CD4-positive, alpha-beta T cell treated with Interleukin-21 for 1 hour (primary cell): ENCODE measurements at places on chromosomes 11 and 22.

DNA sequence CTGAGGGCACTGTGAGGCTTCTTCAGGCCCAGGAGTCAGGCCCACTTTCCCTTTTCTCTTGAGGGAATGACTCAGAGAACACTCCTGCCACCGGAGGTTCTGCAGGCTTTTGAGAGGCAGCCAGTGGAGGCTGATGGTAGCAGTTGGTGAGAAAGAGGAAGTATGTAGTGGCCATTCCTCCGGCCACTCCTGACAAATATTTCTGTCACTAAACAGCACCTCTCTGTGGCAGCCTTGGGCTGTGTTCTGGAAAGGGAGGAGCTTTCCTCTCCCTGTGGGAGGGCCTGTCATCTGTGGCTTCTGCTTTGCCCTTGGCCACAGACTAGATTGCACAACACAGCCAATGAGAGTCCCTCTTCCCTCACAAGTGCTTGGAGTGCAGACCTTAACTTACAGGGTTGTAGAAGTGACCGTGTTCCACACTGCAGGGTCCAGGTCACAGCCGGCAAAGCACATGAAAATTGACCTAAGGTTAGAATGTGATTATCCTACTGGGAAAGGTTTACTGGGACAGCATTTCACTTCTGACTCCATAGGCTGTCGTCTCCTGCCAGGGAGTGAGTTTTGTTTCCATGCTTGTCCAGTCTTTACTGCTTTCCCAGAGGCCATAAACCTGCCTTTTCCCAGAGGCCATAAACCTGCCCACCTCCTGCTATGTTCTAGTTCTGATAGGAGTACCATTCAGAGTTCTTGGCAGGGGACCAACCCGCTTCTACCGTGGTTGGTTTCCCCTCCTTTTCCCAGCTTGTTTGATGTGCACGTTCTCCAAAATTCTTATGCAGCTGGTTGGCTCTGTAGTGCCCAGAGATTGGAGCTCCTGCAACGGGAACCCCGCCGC is 33.3 kb downstream of the MARK2 start:
- peak; percentile 63 for DNase-seq

GRCh38 chr22:46897246-46897623 is 134.8 kb downstream of the TBC1D22A start:
- peak; percentile 0 for DNase-seq

DNA sequence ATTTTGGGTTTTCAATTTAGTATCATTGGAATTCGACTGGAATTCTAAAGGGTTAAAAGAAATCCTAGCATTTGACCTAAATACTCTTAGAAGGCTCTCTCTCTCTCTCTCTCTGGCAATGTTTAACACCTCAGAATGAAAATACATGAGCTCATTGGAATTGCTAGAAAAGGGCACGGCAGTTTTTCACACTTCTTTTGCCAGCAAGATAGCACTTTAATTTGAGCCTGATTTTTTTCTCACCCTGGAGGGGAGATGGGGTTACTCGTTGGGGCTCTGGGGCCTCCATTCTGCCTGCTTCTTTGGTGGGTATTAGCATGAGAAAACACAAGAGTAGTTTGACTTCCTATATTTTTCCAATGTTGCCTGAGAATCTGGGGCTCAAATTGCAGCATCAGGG is 22.8 kb upstream of the CLMP start:
- no peak for DNase-seq

DNA sequence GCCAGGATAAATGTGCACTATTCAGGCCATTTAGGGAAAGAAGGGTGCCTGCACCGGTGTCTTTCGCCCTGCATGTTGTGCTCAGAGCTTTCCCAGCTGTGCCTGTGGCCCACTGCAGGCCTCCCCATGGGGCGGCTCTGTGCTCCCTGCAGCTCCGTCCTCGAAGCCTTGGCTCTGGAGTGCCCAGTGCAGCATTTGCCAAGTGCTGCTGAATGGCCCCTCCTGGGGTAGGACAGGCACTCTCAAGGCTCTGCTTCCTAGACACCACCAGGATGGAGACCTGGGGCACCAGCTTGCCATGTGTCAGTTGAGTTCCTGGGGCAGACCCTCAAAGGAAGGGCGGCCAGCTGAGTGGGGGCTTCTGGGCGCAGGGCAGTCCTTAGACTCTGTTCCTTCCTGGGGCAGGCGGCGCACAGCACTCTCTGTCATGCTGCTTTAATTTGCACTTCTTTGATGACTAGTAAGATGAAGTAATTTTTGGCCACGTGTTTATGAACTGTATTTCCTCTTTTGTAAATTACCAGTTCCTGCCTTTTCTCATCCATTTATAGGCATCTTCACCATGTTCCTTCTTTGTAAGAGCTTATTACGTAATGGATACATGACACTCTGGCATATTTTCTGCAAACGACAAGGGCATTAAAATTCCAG is 32.1 kb upstream of the GNB1L start:
- peak; percentile 50 for DNase-seq

DNA sequence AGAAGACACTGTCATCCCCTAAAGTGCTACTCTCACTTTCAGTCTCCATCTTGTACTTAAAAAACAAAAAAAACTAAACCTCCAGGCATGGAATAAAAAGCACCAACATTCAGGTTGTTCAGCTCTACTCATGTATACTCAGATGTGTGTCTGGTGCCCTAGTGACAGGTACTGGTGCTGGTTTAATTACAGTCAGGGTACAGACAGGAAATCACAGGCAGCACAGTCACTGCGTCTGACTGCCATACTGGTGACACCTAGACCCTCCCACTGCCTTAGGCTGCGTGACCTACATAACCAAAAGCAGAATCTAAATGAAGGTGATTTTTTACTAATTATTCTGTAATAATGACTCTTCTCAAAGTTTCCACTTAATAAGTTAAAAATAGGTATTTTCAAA is at the start of gene ARHGAP32:
Gene ARHGAP32, minus strand, starts transcription at position 176 of the 400 bp plus-strand sequence. Its CDS starts 127 bp downstream, at position 49.
- peak; percentile 4 for DNase-seq

DNA sequence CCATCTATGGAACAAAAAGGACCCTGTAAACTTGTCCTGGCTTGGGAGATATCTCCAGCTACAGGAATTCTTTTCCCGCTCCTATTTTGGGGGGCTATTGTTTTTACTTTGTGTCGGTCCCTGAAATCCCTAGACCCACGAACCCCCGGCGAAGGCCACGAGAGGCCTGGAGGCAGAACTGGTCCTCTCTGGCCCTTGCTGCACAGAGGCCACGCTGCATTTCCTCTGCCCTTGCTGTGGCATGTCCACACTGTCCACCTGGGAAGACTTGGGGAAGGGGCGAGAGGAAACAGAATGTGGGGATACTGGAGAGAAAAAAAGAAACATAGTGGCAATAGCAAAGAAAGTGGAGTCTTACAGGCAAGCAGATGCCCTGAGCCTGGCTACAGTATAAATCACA is 2.3 kb upstream of the ANO1 start:
- DNase-seq: no peak

DNA sequence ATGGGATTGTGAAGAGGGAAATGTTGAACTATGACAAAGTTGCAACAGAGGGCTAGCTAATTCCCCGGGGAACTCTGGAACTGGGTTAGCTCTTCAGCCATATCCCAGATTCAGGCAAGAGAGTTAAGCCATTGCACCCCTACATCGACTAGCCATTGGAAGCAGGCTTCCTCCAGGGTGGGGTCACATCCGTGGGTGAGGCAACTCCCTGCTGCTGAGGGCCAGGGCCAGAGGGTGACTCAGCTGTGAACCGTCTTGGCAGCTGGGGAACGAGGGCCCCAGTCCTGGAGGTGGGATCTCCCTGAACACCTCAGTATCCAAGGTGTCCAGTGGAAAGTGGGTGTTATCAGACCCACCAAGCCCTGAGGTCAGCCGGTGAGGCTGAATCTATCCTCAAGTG is 41.1 kb downstream of the RPS6KA4 start:
- no peak for DNase-seq

DNA sequence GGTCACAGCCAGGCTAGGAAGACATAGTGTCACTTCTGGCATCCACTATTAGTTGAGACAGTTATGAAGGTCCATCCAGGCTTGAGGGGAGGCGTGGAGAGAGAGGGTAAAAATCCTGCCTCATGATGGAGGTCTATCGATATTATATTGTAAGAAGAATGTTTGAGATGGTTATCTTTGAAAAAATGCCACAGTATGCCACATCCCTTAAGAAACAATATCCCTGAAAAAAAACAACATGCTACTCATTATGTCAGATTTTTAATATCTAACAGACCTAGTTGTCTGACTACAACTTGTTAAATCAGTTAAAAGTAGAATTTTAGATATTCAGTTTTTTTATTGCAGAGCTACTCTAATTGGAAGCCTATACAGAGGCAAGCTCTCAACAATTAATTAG is 121.7 kb upstream of the SLC5A12 start:
- no peak for DNase-seq

DNA sequence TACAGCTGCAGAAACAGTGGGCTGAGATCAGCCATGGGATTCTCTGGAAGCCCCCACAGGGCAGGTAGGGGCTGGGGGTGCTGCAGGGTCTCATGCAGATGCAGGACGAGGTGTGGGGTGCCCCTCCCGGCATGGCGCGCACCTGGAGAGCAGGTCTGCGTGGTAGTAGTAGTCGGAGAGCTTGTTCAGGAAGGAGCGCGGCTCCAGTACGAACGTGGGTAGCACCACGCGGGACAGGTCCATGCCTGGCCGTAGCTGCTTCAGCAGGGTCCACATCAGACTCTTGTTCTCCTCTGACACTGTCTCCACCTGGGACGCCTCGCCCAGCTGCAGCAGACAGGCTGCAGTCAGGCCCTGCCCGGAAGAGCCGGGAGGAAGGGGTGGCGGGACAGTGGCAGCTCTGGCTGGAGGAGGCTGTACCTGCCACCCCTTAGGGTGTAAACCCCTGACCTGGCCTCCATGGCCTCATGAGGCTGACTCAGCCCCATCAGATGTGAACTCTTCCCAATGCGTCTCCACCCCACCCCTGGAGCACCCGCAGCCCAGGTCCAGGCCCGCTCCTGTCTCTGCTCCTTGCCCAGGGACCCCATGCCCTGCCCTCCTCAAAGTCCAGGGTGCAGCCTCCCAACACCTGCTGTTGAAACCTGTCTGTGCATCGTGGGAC is 47.0 kb upstream of the CARS1 start:
- DNase-seq: no peak

GRCh38 chr22:20965888-20966855 is 883 bp upstream of the AIFM3 start:
- no peak for DNase-seq

GRCh38 chr22:17213976-17214375 is 5.3 kb downstream of the ADA2 start:
- DNase-seq: peak; percentile 50

DNA sequence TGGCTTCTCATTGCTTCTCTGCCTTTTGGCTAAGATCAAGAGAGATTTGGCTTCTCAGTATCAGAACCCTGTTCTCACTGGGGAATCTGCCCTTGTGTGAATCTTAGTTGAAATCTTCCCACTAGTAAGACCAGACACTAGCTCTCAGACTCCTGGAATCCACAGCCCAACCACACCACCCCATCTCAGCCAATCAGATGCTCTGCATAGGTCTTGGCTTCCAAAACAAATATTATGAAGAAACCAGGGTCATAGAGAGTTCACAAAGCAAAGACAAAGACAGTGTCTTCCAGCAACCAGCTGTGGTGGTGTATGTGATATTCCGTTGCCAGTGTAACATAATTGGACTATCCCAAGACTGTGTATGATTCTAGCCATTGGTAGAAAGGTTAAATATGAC is 5.4 kb downstream of the OR8B12 start:
- DNase-seq: no peak

DNA sequence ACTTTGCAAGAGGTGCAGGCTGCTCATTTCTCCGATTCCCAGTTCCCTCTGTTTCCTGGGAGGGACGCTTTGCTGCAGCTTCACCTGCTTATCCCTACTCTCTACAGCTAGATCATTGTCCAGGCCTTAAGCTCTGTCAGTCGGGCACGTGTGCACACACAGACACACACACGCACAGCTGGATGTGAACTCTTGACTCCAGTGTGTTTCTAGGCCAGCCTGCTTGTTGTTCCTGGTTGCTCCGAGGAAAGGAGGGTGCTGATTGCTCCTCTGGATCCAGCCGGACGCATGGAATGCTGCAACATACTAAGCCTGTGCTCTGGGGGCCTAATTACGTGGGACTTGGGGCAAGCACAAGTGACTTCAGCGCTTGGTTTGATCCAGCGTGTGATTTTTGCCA is 19.7 kb downstream of the ZNRF3 start:
- no peak for DNase-seq

GRCh38 chr22:24007253-24008021 is 2.2 kb upstream of the GSTT4 start:
- no peak for DNase-seq

- DNase-seq: no peak
These were observed 3.8 kb downstream of the FJX1 start for GRCh38 chr11:35622070-35622469.
